ENCODE measurements at places on chromosomes 3 and 15.

DNA sequence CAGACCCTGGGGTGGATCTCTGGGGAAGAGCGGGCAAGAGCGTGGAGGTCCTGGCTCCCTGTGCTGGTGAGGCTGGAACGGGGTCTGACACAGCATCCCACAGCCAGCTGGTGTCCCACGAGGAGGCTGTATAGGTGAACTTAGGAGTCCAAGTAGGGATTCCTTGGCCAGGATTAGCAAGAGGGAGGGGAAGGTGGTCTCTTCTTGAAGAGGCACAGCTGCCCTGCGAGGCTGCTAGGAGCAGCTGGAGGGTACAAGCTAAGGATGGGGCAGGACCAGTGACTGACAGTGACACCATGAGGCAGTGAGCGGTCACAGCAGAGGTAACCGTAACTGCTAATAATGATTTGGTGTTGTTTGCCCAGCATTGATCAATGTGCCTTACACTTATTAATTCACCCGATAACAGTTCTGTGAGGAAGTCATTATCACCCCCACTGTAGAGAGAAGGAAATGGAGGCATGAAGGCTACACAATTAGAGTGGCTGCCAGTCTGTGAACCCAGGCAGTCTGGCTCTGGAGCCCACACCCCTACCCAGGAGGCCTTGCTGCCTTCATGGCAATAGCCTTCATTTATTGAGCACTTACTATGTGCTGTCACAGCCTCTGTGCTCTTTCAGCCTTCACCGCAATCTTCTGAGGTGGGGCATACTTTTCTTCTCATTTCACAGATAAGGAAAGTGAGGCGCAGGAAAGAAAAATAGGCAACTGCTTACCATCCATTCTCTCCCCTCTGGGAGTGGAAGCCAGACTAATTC, 59.4 kb downstream of the TMEM44 start:
- DNase-seq: no peak

- no peak for DNase-seq
Observed at GRCh38 chr15:69991551-69991980, 106.2 kb downstream of the TLE3 start.

DNA sequence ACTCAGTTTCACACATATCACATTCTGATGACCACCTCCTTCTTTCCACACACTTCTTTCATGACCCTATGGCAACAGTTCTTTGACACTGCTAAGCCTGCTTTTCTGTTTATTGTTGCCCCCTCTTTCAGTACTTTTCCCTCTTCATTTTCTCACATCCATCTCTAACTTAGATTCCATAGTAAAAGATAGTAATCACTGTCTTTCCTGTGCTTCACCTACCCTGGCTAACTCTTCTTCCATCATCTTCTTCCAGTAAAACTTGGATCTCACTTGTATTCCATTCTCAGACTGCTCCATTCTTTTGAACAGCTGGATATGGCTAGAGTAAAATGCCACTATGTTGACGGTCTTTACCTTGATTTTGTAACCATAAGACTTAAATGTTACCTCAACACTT, 632.6 kb upstream of the TGFBR2 start:
- no peak for DNase-seq

- DNase-seq: no peak
Observed at GRCh38 chr15:60710656-60711055, 231.7 kb upstream of the ICE2 start.

GRCh38 chr3:94036909-94037507, 8.6 kb upstream of the STX19 start:
- DNase-seq: no peak

- DNase-seq: no peak
Observed at GRCh38 chr15:71654042-71654719, 156.2 kb upstream of the NR2E3 start.

- DNase-seq: no peak
Observed at GRCh38 chr3:182879031-182879611, 85.8 kb downstream of the ATP11B start.

- DNase-seq: no peak
Observed at GRCh38 chr3:37032961-37033360, 39.6 kb downstream of the MLH1 start.

GRCh38 chr15:38019066-38019465, 84.6 kb downstream of the TMCO5A start:
- DNase-seq: no peak

All from memory B cell (primary cell).